HCEC 1CT (cell line): ENCODE measurements at places on chromosomes 5 and 9.
A peak's percentile ranks its signal among the peaks of the same experiment; 100 is the strongest.

DNA sequence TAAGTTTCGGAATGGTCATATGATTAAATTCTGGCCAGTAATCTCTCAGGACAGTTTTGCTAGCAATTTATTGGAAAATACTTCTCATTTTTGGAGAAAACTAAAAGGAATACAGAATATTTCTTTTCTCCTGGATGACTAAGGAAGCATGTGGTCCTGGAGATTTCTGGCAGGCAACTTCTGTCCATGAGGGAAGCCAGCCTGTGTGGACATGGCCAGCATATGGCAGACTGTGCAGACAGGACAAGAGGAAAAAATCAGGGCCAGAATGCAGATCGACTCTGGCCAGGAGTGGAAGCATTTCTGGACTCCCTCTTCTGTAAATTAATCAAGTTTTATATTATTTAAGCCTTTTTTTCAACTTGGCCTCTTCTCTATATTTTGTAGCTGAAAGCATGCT is 100.4 kb upstream of the CDH18 start:
- no peak for DNase-seq

- no peak for DNase-seq
Observed at GRCh38 chr5:35483191-35483590, 134.5 kb upstream of the SPEF2 start.

- DNase-seq, result no peak
Observed at GRCh38 chr5:103098993-103099392, 20.9 kb downstream of the GIN1 start.

- no peak for DNase-seq
Observed at GRCh38 chr5:60490597-60491166, 209.3 kb downstream of the DEPDC1B start.

DNA sequence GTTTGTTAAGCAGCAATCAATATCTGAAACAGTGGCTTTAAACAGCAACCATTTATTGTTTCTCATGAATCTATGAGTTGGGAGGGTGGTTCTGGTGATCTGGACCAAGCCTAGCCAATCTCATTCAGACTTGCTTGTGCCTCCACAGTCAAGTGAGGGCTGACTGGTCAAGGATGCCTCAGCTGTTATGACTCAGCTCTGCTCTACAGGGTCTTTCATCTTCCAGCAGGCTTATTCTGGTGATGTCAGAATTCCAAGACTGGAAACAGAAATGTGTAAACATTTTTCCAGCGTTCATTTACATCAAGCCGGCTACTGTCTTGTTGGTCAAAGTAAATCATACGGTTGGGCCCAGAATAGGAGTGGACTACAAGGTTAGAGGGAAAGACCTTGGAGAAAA is 2.5 kb upstream of the PIP5K1B start:
- DNase-seq, result no peak

DNA sequence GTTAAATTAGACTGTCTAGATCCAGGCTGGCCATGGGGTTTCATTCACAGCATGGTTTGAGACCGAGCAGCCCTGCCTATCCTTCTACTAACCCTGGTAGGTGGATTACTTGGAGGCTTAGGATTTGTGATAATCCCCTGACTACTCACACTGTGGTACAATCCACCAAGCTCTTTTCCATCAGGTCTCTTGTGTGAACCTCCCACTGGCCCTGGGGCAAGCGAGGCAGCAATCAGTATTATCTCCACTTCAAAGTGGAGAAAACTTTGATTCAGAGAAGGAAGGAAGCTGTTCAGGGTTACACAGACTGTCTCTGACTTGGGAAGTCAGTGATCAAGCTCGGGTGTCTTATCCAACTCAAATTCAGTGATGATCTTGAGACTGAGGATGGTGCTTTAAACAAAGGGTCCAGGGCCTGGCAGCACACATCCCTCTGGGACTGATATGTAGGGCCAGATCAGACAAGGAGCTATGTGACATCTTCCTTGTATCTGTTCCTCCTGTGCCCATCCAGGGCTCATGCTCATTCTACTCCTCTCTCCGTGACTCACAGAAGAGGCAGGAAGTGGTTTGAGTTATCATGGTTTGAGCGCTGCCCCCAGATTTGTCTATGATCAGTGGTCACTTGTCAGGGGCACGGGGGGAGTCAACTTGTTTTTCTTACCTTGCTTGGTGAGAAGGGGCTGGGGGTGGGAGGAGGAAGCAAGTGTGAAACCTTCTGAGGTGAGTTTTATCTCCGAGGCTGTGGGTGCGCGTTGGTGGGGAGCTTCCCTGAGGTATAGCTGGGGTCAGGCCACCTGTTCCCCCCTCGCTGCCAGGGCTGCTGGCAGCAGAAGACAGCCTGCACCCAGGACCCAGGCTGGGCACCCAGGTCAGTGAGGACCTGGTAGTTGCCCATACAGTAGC is 48.6 kb downstream of the RGS3 start:
- peak; percentile 53 for DNase-seq

DNA sequence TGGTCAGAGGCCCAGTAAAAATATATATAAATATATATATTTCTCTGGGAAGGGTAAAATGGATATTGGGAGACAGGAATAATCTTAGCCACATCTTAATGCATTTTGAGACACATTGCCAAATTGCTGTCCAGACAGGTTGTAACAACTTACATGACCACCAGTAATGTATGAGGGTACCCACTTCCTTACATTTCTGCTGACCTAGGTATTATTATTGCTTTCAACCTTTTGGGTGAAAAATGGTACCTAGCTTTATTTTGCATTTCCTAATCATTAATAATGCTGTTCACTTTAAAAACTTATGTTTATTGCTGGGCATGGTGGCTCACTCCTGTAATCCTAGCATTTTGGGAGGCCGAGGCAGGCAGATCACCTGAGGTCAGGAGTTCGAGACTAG is 61.5 kb downstream of the MEGF10 start:
- no peak for DNase-seq

- DNase-seq, result peak; percentile 61
Observed at GRCh38 chr5:150516011-150516410, 8.1 kb downstream of the NDST1 start.

DNA sequence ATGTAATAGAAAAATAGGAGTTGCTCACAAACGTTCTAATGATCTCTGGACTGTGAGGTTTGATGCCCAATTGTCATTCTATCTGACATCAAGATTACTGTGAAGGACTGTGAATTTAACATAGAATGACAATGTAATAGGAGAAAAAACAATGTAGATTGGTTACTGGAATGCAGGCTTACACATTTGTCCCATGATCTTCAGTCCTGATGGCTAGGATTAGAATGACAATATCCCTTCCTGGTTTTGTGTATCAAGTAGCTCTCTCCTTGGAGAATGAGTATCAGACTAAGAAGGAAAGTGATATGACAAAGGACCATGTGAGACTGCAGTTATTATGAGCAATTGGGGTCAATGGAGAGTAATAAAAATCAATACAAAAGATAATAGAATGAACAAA is 862.2 kb upstream of the C9orf72 start:
- DNase-seq, result no peak

DNA sequence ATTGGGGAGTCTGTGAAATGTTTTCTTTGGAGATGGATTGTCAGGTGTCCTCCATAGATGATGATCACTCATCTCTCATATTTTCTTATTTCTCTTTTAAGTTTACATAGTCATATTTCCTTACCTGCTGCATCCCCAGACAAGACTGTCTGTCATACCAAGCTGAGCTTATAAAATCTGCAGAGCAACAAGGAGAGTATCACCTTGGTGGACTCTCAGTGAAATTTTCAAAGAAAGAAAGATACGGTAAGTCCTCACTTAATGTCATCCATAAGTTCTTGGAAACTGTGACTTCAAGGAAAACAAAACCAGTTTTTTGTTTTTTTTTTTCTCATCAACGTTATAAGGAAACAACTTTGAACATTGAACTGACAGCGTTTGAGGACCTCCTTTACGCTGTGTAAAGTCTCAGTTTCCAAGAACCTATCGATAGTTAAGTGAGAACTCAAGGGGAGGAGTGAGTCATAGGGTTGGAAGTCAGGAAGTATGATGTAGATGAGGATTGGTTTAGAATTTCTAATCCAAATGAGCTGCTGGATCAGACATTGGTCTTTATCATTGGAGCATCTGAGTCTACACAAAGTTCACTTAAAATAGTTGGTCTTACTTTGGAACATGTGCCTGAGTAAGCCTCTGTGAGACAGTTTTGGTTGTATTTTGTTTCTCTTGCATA is 45.5 kb downstream of the SPIN1 start:
- peak; percentile 27 for DNase-seq

DNA sequence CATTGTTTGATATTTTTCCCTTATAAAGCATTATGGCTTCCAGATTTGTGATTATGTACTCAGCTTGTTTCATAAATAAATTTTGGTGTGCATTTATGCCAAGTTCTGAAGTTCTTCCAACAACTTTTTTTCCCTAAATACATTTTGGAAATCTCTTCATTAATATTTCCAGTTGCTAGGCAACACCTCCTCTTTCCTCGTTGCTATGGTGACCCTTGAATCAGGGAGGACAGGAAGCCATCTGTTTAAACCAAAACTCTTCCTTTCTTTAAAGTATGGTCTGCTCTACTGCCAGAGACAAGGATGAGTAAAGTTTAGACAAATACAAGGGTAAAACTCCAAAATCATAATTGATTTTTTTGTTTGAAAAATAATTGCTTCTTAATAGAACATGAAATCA is 779.3 kb downstream of the CDH9 start:
- DNase-seq, result no peak

- peak; percentile 67 for DNase-seq
Observed at GRCh38 chr5:141908796-141909195, 14.9 kb upstream of the DELE1 start.

GRCh38 chr9:117705386-117705785 is 1.2 kb downstream of the TLR4 start:
- no peak for DNase-seq

GRCh38 chr5:54862036-54862435 is 123.4 kb downstream of the ESM1 start:
- no peak for DNase-seq

DNA sequence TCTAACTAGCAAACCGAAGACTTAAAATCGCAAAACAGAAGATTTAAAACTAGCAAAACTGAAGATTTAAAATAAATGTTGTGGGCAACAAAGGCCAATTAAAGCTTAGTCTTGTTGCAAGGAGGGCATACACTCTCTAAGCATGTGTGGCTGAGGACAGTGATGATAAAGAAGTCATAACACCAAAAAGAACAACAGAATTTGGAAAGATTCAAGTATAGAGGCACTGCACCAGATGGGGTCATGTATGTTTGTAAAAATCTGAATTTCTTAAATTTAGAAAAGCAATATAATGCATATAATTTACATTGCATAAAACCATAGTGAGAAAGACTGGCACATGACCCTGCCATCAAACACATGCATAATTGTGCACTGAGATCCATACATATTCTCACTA is 743.8 kb downstream of the TAF11L14 start:
- no peak for DNase-seq

GRCh38 chr9:14343261-14344031 is 29.5 kb upstream of the NFIB start:
- DNase-seq, result no peak

DNA sequence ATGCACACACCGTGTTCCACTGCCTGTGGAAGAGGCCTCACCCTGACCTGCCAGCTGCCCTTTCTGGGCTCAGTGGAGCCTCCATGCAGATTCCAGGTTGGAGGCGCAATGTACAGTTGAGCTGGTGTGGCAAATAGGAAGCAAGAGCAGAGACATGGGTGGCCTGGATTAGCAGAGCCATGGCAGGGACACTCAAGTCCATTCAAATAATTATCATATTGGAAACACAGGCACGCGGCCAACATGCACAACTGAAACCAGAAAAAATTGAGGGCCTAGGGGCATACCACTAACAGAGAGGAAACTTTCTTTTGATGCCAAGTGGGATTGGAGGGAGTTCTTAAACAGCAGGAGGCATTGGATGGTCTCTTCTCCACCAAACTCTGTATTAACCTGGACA is 35.8 kb downstream of the OTULINL start:
- no peak for DNase-seq

DNA sequence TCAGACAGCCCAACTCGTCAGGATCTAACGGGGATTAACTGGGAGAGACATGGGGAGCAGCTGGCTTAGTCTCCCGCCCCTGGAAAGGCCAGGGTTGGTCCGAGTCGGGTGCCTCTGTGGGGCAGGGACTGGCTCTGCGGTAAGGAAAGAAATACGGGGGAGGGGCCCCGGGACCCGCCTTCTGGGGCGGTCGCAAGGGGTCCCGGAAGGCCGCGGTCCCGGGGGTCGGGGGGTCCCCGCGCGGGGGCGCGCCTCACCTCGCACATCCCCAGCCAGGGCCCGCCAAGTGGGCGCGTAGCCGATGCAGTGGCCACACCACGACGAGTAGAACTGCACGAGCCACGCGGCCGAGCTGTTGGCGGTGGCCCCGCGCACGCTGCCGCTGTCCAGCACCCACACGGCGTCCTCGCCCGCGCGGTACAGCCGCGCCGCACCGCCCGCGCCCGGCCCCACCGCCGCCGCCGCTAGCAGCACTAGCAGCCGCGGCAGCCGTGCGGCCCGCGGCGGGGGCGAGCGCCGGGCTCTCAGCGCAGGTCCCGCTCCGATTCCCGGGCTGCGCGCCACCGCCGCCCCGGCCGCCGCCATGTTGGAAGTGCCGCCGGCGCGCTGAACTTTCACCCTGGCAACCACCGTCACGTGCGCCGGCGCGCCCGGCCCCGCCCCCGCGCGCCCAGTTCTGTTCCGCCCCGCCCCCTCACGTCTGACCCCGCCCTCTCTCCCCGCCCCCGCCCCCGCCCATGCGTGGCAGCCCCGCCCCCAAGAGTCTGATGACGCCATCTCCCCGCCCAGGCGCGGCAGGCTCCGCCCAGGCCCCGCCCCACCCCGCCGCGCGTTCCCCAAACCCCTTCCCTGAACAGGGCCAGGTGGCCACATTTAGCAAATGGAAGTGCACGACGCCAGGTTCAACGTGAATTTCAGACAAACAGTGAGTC is at the start of gene QSOX2:
Gene QSOX2, minus strand, starts transcription at position 594 of the 932 bp plus-strand sequence. Its CDS starts 9 bp downstream, at position 585.
- peak; percentile 81 for DNase-seq

DNA sequence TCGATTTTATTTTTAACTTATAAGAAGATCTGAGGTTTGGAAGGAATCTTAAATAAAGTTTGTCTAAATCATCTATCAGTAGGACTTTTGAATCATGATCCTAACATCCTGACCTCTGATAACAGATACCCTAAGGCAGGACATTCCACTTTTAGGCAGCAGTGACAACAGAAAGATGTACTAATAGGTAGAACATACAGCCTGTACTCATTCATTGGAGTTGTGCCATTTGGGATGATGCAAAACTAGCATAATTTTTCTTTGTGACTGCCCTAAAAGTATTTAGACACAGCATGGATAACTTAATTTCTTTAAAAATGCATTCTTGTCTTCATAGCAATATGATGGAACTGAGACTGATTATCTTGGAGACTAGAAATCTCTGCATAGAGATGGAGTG is 39.7 kb downstream of the CDC42SE2 start:
- DNase-seq, result peak; percentile 38

DNA sequence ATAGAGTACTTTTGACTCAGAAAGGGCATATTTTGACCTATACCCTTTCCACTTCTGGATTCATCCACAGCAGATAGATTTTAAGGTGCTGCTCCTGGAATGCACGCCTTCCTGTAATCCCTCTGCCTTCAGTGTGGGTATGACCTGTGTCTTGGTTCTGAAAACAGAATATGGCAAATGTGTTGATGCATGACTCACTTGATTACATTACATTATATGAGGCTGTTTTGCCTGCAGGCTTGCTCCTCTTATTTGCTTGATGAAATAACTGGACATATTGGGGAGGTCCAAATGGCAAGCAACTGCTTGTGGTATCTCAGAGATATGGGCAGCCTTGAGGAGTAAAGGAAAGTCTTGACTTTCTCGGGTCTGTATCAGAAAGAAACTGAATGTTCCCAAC is 468.6 kb downstream of the CDH18 start:
- no peak for DNase-seq
